ENCODE measurements at places on chromosomes 7 and 10.

- no peak for DNase-seq
These were observed 6.8 kb upstream of the IFIT1B start for GRCh38 chr10:89371079-89371478.

DNA sequence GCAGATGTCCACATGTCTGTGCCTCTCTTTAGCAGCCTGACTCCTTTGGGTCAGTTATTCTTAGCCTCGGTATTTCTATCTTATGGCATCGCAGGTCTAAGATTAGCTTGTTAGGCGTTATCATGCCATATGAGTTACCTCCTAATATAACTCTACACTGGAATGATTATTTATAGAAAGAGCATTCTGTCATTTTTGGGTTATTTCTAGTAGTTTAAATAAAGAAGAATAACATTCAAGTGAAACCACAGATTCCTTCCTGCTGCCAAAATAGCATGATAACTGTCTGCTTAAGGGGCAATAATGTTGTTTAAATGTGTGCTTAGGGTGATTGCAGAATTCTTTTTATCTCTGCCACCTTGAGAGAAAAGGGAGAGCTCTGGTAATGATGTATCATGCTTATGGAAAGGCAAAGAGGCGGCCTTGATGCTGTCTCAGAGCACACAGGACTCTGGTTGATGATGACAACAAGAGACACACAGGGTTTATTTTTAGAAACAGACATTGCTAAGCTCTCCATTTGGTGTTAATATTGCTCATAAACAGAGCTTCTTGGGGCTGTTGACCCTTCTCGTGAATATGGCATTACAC lies 10.4 kb downstream of the HDAC9 start:
- DNase-seq, result no peak

DNA sequence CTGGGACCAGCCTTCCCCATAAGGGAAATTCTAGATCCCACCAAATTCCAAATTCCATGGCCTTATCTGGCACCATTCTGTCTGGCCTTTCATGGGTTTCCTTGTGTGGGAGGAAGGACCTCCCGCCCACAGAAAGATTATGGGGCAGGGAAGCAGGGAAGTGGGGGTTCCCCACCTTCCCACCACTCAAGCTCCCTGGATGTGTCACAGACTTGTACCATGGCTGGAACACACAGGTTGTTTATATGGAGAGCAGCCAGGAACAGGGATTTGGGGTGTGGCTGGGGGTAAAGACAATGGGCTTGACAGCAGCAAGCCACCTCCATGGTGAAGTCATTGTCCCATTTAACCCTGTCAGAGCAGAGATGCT lies 18.3 kb downstream of the UNC5B start:
- no peak for DNase-seq

GRCh38 chr10:14592566-14592965 lies 182.1 kb downstream of the FAM107B start:
- DNase-seq, result no peak

DNA sequence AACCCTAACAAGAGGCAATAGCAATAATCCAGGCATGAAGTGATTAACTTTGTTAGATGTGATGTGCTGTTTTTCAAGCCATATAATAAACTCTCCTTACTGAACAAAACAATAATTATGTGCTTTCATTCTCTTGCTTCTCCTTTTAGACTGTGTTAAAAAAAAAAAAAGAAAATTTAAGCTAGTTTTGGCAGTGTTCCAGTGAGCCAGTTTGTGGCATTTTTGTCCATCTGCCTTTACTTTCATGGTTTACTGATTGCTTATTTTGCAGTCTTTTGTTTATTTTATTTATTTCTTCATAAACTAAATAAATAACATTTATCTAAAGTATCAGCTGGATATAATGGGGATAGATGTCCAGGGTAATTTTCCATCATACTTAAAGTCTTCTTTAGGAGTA lies 625.3 kb downstream of the CNTNAP2 start:
- DNase-seq, result no peak

DNA sequence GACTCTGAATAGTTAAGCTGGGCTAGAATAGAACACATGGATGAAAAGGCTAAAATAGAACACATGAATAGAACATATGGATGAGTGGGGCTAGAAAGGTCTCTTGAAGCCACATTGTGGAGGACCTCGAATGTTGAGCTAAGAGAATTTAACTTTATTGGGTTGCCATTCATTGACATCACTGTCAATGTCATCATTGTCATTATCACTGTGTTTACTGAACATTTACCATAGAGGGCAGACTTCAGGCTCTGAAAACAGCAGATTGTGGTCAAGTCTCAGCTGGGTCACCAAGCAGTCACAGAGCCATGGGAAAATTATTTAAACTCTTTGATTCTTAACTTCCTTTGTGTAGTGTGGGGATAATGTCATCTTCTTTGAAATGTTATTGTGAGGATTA lies 80.4 kb downstream of the WDFY4 start:
- DNase-seq, result no peak

DNA sequence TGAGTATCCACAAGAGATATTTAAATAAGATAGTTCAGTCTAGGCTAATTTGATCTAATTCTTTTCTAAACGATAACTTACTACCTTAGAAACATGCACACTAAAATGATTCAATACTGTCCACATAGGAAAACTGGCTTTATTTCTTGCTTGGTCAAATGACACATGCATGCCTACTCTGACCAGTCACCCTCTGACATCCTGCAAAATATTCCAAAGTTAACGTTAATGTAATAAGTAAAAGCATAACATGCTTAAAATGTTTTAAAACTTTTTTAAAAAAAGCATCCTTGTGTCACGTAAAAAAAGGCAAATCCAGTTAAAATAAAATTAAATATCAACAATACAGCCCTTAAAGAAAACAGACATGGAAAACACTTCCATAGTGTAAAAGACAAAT lies 70.2 kb downstream of the UBE2H start:
- DNase-seq, result no peak

DNA sequence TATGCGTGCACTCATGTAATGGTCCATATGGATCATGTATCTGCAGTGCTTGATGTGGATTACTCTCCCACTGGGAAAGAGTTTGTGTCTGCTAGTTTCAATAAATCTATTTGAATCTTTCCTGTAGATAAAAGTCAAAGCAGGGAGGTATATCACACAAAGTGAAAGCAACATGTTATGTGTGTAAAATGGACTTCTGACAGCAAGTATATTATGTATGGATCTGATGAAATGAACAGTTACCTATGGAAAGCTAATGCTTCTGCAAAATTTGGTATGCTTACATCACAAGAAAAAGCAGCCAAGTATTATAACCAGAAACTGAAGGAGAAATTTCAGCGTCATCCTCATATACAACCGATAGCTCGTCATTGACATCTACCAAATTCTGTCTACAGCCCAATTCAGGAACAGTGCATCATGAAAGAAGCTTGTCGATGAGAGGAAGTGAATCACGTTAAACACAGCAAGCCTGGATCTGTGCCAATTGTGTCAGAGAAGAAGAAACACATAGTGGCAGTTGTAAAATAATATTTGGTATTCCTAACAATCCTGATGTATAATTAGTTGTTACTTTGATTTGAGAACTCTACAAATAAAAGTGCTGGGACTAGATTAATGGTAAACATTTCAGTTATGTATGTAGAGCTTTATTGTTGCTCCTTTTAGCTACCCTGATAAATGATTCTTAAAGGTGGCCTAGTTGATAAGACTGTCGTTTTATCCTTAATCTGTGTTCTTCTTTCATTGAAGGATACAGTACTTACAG lies 14.2 kb upstream of the SYPL1 start:
- no peak for DNase-seq

GRCh38 chr7:30970074-30970473 lies 6.3 kb downstream of the GHRHR start:
- DNase-seq, result no peak

DNA sequence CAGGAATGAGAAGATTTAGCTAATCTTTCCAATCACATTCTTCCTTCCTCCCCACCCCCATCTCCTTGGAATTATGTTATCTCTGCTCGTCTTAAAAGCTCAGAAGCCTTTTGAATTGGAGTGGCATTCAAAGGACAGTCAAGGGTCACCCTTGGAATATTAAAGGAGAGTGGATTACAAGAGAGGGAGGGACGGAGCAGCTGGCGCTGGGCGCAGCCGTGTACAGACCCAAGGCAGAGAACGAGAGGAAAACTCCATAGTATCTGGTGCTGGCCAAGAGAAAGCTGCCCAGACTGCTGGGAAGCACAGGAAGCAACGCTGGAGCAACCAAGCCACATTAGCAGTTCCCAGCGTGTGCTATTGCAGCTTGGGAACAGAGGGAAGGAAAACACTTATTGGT lies 95.7 kb downstream of the POU6F2 start:
- DNase-seq, result no peak

GRCh38 chr7:135414850-135415439 lies 95.0 kb downstream of the CNOT4 start:
- DNase-seq, result peak; percentile 21

GRCh38 chr10:103658049-103658577 lies 164.6 kb downstream of the NEURL1 start:
- no peak for DNase-seq

DNA sequence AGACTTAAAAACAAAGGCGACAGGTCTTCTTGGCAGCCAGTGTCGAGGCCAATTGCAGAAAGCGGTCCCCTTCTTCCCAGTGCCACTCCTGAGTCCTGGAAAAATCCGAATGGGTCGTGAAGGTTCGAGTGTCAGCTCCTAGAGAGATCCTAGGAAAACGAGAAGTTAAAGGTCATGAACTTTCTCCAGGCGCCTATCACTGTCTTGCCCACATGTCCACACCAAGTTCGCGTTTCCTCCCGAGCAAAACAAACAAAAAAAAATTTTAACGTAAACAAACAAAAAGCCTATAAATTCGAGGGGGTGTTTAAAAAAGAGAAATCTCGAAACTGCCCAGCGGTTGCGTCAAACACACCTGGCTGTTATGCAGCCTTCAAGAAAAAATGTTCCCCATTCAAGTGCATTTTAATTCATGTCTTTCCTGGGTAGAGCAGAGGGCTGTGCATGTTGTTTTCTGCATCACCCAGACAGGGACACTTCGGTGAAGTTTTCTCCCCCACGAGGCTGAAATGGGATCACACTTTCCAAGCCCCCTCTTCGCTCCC lies 1.5 kb downstream of the ARHGAP21 start:
- no peak for DNase-seq

- peak; percentile 20 for DNase-seq
These were observed 293.9 kb downstream of the CCDC3 start for GRCh38 chr10:12707461-12708185.

DNA sequence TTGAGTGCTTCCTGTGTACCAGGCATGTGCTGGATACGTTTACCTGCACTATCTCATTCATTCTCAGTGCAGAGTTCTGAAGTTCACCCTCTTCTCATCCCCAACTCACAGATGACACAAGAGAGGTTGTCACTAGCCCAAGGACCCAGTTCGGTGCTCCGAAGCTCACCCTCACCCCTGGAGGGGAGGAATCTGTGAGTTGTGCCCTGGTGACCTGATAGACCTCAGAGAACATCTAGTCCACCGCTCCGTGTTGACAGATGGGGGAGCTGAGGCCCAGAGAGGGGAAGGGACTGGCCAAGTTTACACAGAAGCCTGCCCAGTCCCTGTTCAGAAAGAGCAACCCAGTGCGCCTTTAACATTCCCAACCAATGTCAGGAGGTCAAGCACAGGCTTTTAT lies 44.8 kb upstream of the EMX2 start:
- DNase-seq, result no peak

- no peak for DNase-seq
These were observed 2.8 kb downstream of the ZNF746 start for GRCh38 chr7:149494738-149495368.

GRCh38 chr10:86361156-86362128 lies 5.2 kb downstream of the GRID1 start:
- DNase-seq, result peak; percentile 83

DNA sequence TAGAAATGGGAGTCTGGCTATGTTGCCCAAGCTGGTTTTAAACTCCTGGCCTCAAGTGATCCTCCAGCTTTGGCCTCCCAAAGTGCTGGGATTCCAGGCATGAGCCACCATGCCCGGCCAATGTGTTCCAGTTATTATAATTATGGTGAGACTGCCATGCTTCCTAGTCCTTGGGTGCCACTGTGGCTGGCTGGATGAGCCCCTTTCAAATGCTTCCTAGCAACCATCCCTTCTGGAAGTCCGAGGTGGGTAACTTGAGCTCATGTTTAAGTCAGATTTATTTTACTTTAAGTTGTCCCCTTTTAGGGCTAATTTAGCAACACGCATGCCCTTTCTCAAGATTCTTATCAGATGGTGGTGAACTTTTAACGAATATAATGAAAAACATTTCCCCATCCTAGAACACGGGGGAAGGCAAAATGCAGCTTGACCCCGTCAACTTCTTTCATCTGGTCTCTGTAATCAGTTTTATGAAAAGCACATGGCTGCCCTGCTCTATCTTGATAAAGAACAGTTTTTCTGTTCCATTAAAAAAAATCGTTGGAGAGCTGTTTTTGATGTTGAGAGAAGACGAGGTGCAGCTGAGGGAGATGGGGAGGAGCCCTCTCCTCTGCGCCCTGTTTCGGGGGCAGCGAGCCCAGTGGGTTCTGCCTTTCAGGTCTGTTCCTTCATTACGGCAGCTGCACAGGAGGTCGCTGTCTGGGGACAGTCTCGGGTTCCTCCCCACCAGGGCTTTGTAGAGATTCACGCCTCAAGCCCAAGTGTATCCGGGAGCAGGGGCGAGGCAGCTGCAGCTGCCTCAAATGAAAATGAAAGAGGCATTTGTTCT lies 61.0 kb upstream of the MKI67 start:
- no peak for DNase-seq

DNA sequence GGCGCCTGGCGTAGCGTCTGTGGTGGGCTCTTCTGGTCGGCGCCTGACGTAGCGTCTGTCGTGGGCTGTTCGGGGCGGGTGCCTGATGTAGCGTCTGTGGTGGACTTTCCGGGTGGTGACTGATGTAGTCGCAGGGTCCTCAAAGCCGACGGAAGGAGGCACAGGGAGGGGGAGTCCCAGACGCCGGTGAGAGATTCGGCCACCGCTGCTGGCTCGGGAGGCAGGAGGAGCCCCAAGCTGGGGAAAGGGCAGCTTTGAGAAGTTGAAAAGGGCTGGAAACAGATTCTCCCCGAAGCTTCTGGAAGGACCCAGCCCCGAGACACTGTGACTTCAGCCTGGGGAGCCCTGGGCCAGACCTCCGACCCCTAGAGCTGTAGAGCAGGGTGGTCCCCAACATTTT lies 105.7 kb downstream of the DNAJB6 start:
- no peak for DNase-seq

DNA sequence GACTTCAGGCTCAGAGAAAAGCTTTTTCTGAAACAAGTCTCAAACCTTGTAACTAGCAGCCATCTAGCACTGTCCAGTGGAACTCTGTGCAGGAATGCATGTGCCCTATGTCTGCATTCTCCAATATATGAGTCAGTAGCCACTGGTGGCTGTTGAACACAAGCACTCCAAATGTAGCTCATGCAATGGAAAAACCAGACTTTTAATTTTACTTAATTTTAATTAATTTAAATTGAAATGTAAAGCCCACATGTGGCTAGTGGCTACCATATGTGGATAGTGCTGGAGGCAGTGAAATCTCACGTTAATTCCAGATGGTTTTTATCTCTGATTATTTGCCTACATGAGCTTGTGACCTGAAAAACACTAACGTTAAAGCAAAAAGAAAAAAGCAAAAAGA lies 225.1 kb downstream of the GATA3 start:
- no peak for DNase-seq
